Kidney epithelial cell (primary cell): ENCODE measurements at places on chromosomes 12 and 14. TPM values are rescaled to one million over a fixed set of nuclear protein-coding genes. Genes with fewer than 3 reads are reported as not detected.

The BRF1 gene
- total RNA-seq = 33.2 and 48.4 TPM in 2 replicates

DNA sequence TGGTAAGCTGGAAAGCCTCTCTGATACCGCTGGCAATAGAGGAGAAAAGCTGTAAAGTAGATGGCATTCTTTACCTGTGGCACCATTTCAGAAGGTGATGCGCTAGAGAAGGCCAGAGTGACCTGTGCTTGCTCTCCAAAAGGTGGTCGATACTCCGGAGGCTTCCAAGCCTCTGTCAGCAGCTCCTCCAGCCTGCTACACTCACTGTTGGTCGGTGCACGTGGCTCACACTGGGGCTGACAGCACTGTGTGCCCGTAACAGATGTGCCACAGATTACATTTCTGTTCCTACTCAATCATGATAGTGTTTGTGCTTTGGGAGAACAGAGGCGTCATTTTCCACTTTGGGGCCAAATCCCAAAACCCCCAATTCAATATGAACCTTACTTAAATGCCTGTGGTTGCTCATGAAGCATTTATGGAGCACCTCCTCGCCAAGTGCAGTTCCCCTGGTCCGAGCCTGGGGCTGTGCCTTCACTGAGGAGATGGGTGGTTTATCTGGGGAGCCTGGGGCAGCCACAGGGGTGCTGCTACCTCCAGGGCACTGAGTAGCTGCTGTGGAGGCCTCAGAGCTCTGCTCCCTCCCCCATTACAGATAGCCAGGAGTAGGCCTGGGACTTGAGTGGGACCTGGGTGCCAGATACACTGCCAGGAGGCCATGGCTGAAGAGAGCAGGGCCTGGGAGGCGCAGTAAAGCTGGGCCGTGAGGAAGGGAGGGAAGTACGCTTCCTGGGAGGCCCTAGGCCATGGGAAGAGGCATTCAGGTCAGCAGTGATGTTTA lies 26.8 kb downstream of the CCNK start:
- no peak for DNase-seq

GRCh38 chr14:102690509-102691286 lies 86.6 kb upstream of the TRAF3 start:
- DNase-seq = no peak

GRCh38 chr12:83143950-83144349 lies 457.2 kb downstream of the TMTC2 start:
- DNase-seq = no peak

GRCh38 chr12:130989391-130989790 lies 35.7 kb downstream of the ADGRD1 start:
- DNase-seq = no peak

The DNAJC22 gene
- 1.2 and 1.6 TPM in 2 replicates for total RNA-seq

- peak; percentile 58 for DNase-seq
Observed at GRCh38 chr14:49862089-49862673, 9.6 kb upstream of the NEMF start.

GRCh38 chr14:34175574-34175973 lies 224.7 kb upstream of the EGLN3 start:
- no peak for DNase-seq

DNA sequence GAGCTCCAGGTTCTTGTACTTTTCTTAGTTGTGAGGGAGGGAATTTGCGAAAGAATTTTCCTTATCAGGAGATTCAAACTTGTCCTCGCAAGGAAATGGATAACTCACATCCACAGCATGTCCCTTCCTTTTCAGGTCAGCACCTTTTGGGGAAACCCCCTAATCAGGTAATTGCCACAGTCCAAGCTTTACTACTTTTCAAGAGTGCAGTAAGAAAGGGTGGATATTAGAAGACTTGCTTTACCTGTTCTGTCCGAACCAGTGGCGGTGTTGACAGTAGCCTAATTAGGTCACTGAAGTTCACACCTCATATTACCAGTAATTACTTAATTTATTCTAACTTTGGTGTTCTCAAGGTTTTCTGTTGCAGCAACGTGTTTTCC lies 6.7 kb upstream of the C12orf50 start:
- no peak for DNase-seq

- no peak for DNase-seq
Observed at GRCh38 chr12:103997286-103997900, 31.7 kb downstream of the TDG start.

DNA sequence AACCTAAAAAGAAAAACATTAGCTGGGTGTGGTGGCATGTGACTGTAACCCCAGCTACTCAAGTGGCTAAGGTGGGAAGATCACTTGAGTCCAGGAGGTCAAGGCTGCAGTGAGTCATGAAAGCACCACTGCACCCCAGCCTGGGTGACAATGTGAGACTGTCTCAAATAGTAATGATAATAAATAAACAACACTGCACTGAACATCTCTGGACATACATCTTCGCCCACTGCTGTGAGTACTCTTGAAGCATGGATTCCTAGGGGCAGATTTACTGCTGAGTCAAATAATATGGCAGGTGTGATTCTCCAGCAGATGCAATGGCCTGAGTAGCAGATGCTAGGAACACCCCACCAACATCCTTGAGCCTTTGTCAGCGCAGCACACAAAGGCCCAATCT lies 23.6 kb downstream of the ABCB9 start:
- DNase-seq = no peak
